ENCODE measurements at places on chromosomes 3 and 15.

DNA sequence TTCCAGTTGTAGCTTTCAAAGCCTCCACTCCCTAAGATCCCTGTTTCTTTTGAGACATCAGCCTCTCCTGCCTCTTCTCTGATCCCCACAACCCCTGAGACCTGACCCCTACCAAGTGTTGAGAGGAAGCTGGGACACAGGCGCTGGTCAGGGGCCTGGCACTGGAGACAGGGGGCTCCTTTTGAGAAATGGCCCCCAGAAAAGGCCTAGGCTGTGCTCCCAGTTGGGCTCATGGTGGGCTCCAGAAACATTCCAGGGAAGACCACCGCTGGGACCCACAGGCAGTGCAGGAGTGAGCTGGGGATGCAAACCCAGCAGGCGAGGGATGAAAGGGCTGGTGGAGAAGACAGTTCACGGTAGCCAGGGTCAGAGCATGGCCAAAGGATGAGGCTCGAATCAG lies 16.6 kb downstream of the SSUH2 start:
- DNase-seq = no peak

DNA sequence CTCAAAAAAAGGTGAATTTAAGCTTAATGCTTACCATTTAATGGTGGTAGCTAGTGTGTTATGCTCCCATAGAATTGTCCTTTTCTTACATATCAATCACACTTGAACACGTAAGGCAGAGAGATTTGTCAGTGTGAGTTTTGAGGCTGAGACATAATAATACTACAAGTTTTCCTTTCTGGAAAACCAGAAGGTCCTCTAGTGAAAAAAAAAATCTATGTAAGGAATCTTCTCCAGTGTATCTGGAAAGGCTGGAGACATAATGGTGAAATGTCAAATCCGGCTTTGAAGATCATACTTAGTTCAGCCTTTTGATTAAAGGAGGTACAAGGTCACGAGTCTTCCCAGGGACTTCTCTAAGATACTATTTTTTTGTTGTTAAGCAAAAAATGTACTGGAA lies 3.4 kb downstream of the TSC22D2 start:
- no peak for DNase-seq

GRCh38 chr15:90817117-90818057 lies 51.0 kb upstream of the FURIN start:
- DNase-seq = no peak

DNA sequence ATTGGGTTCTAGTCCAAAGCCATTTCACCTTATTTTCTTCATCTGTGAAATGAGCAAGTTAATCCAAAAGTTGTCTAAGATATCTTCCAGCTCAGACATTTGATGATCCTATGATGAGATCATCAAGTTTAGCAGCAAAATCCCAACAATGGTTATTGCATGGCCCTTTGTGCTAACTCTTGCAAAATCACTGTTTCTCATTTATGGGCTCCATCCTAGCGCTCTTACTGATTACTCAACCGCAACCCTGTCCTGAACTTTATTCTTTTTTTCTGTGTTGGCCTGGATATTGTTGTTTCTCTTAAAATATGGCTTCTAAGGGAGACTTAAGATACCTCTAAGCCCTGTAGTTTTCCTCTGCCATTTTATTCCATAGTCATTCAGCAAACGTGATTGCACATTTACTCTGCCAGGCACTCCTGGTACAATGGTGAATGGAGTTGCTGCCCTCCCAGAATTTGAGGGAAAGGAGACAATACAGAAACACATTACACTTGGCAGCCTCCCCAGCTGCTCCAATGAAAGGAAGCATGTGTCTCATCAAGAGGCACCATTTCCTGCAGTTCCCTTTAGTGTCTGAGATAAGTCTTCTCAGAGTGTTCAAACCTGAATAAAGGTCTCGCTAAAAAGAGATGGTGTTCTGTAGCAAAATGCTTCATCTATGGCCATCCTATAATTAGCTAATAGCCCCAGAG lies 4.4 kb downstream of the GXYLT2 start:
- DNase-seq = no peak

- DNase-seq = no peak
Measured at GRCh38 chr3:55272031-55272645, 215.0 kb downstream of the WNT5A start.

GRCh38 chr15:98860281-98861041 lies 147.1 kb downstream of the PGPEP1L start:
- DNase-seq = no peak

- no peak for DNase-seq
Measured at GRCh38 chr3:156461889-156462288, 93.0 kb downstream of the SSR3 start.

DNA sequence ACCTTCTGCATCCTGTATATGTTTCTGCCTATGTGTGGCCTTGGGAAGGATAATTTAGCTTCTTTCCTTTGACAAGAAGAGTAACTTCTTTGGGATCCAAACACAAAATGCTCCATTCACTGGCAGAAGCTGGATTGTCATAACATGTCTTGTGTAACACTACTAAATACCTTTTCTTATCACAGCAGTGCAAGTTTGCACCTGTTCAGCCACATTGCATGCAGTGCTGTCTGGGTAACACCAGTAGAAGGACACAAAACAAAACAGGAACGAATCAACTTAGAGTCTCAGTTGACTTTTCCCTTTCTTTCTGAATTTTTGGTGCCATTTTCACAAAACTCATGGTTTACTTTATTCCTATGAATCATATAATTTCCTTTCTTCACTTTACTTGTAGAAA lies 43.6 kb upstream of the TNIK start:
- no peak for DNase-seq

DNA sequence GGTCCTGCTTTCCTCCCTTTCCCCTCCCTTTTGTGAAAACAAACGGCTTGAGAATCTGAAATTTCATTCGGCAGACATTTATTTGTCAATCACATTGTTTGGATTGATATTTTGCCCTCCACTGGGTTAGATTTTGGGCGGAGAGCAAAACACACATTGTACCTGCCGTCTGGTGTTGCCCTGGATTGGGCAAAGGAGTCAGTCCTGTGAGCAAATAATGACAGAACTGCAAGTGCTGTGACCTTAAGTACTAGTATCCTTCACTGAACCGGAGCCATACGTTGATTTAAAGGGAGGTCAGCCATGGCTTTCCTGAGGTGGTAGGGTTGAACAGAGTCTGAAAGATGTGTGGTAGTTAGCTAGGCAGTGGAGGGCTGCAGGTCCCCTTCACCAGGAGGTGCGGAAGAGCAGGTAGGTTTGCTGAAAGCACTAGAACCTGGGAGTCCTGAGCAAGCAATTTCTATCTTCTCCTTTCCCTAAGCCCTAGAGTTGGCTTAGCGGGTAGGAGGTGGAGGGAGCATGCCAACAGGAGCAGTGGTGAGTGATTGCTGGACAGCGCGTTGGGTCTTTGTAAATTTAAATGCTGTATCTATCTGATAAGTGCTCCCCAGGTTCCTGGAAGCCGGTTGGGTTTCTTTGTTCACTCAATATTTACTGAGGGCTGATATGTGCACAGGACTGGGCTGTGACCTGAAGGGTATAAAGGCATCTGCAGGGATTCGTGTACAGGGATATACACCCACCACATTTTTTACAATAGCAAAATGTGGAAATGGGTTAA lies 2.0 kb downstream of the PDIA5 start:
- DNase-seq = no peak

DNA sequence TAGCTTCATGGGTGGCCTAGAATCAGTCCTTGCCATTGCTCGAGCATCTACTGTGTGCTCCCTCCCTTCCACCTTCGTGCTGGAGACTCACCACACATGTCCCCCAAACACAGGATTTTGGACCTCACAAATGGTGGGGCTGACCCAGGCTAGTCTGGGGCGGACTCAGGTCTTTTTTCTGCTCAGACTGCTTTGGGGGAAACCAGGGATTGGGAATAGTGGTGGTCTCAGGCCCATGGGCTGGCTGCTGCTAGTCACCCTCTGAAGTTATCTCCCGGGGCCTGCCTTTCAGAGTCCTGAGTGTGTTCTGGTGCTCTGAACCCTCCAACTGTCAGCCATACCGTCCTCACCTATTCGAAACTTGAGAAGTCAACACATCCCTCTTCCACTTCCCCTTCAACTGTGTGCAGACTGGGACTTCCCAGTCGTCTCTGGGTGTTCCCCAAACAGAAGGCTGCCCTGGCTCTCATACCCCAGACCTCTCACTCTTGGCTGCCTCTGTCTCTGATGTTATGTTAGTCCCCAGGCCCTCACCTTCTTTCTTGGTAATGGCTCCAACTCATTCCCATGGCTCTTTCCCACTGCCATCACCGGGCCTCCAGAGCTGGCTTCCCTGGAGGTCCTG lies 46.0 kb downstream of the PPCDC start:
- DNase-seq = no peak

- no peak for DNase-seq
Measured at GRCh38 chr3:106640353-106640752, 736.9 kb upstream of the CCDC54 start.

GRCh38 chr3:194145702-194146101 lies 9.8 kb downstream of the HES1 start:
- no peak for DNase-seq

GRCh38 chr15:91128016-91128415 lies 28.0 kb downstream of the SV2B start:
- DNase-seq = no peak

GRCh38 chr15:91751611-91752010 lies 101.9 kb upstream of the SLCO3A1 start:
- DNase-seq = no peak

GRCh38 chr3:20323307-20323927 lies 137.4 kb upstream of the SGO1 start:
- DNase-seq = no peak

- DNase-seq = no peak
Measured at GRCh38 chr3:196506687-196507086, 3.1 kb upstream of the RNF168 start.

- DNase-seq = no peak
Measured at GRCh38 chr3:177992993-177993970, 543.0 kb upstream of the KCNMB2 start.

DNA sequence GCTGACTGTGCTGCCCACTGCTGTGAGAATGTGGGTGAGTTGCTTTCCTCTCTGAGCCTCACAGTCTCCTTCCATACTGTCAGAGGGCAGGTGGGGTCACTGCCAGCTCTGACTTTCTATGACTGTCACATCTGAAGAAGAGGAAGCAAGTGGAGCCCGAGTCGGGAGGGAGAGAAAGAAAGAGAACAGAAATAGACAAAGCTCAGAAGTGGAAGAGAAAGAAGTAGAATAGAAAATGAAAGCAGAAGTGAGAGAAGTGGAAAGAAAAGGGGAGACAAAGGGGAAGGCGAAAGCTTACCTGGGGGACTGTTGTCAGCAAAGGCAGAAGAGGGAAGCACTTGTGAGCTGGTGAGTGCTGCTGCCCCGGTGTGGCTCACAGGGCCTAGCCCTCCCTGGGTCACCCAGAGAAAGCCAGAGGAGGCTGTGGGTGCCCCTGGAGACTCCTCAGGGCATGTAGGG lies 57.9 kb downstream of the EPHB1 start:
- no peak for DNase-seq

DNA sequence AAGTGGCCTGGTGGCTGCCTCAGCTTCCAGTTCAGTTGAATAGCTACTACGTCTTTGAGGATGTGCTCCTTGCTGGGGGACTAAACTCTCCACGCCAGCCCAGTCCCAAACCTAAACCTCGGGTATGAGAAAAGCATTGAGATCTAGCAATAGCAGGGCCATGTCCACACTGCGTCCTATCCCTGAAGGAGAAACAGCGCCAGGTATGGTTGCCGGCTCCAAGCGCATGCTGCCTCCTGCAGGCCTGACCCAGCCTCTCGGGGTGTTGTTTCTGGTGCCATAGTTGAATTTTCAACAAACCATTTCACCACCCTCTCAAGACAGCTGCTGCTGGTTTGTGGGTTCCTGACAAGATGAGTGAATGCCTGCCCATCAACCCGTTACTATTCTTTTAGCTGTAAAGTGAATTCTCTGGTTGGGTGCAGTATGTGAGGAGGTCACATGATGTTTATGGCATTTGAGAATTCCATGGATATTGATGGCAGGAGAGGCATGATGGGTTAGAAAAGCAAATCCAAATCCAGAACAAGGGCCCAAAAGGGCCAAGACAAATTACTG lies 13.0 kb upstream of the SLC28A1 start:
- DNase-seq = no peak

- no peak for DNase-seq
Measured at GRCh38 chr15:37149146-37149545, 48.8 kb upstream of the MEIS2 start.

- no peak for DNase-seq
Measured at GRCh38 chr3:8579096-8579495, 65.5 kb downstream of the SSUH2 start.

DNA sequence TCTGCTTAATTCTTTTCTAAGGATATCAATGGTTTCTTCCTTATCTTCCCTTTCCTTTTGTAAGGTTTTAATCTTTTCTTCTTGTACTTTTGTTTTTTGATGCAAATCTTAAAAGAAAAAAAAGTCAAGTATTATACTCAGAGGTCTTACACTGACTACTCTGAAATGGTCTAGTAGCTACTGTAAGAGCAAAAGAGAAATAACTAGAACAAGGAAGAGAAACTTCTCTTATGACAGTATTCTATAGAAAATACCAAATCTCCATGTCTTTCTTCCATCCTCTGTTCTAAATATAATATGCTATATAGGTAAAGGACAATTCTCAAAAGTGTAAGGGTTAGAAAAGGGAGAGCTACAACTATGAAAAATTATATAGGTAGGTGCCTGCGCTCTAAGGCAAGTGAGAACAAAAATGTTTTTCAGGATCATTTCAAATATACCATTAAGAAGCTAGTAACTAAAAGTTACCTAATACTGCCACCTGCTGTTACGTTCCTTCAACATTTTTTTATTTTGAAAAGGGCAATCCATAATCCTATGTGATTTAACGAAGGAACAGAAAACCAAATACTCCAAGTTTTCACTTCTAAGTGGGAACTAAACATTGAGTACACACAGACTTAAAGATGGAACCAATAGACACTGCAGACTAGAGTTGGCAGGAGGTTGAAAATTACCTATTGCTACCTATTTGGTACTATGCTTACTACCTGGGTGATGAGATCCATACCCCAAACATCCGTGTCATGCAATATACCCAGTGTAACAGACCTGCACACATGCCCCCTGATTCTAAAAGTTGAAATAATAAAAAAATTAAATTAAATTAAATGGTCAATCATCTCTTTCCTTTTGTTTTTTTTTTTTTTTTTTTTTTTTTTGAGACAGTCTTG lies 36.7 kb downstream of the CIP2A start:
- no peak for DNase-seq

GRCh38 chr15:26974120-26974780 lies 3.3 kb downstream of the GABRG3 start:
- DNase-seq = peak; percentile 80

DNA sequence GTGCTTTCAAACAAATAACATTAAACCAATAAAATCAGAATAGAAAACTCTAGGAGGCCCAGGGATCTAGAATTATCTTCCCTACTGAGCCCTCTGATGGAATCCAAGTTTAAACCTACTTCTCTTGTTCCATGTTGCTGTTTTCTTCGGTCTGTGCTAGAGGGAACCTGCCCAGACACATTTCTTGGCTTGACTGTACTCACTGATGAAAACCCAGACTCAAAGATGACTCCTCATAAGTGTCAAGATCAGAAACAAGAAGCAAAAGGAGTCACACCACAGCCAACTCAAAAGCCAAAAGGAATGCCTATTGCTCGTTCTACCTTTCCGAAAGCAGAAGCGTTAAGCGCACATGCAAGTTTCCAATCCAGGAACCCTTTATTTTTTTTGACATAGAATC lies 31.6 kb downstream of the SCAP start:
- DNase-seq = no peak

All from lung (tissue), 17 donors.